ENCODE measurements at places on chromosomes 4 and X.

DNA sequence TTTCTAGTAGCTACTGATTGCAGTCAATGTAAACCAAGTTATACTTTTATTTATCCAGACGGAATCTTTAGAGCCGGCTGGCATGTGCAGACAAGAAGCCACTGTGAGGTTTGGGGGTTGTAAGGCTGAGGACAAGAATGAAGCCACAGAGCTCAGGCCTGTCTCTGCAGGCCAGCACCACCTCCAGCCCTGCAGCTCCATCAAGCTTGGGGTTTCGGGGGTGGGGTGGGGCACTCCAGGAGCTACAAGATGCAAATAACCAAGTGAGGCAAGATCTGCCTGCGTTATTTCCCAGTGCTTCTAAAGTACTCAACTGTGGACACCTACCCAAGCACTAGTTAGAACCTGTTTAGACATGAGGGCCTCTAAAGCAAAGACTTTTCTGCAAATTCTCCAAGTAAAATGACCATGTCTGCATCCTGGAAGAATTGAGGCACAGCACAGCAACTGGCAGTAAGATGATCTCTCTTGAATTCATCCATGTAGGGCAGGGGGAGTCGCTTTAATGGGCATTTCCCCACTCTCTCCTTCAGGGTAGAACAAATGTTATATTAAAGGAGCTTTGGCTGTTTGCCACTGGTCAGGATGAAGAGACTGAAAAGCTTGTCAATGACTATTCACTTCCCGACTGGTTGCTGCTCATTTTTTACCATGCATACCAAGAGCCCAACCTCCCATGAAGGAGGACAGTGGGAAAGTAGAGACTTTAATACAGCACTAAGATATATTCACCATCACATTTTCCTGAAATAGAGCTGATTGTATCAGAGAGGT is 222.5 kb downstream of the MGST2 start:
- H3K4me3 ChIP-seq = no peak overlapping the region
- DNase-seq = no peak
- peaks cover 13% of the 10 kb centered on the region for H3K27me3 ChIP-seq
- no peaks in the 10 kb centered on the region for H3K4me1 ChIP-seq
- H3K36me3 ChIP-seq = peaks cover 4% of the 10 kb centered on the region

GRCh38 chr4:134888156-134888555 is 686.6 kb upstream of the PABPC4L start:
- H3K4me3 ChIP-seq = no peak overlapping the region
- DNase-seq = no peak
- no peak overlapping the region for H3K27ac ChIP-seq

DNA sequence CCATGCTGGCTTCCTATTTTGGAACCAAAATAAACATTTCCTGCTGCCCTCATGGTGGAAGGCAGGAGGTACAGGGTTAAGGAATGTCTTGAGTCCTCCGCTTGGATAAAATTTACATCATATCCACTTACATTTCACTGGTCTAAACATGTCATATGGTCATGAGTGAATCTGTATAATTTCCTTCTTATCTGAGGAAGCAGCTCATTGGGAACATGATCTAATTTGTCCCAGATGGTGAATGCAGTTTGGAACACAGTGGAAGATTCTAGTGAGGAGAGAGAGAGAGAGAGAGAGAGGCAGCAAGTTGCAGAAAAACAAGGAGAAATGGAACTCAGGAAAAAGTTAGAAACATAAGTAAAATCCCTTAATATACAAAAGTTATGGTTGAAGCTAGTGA is 46.8 kb downstream of the MXRA5 start:
- H3K4me1 ChIP-seq = no peaks in the 10 kb centered on the region
- no peak overlapping the region for H3K27ac ChIP-seq
- no peak overlapping the region for H3K4me3 ChIP-seq
- no peak for DNase-seq
- no peaks in the 10 kb centered on the region for H3K36me3 ChIP-seq

- H3K4me3 ChIP-seq = no peak overlapping the region
These were observed 2309.4 kb upstream of the AGA start for GRCh38 chr4:179751669-179752068.

DNA sequence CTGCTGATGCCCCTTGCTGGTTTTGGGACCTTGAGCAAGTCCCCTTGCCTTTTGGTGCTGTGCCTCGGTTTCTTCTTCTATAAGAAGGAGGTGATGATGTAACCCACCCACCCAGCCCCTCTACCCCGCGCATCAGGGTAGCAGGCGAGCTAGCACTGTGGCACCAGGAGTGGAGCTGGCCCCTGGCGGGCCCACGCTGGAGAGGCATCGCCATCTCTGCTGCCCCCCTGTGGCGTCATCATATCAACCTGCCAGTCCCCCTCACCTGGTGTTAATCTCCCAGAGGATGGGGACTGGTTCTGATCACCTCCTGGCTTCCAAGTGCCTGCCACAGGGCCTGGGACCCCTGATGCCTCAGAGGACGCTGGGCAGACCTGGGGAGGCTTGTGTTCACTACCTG is 6.3 kb upstream of the SORCS2 start:
- H3K27me3 ChIP-seq = peaks cover 44% of the 10 kb centered on the region
- no peaks in the 10 kb centered on the region for H3K36me3 ChIP-seq
- H3K27ac ChIP-seq = no peak overlapping the region
- DNase-seq = no peak
- H3K4me1 ChIP-seq = peaks cover 13% of the 10 kb centered on the region

DNA sequence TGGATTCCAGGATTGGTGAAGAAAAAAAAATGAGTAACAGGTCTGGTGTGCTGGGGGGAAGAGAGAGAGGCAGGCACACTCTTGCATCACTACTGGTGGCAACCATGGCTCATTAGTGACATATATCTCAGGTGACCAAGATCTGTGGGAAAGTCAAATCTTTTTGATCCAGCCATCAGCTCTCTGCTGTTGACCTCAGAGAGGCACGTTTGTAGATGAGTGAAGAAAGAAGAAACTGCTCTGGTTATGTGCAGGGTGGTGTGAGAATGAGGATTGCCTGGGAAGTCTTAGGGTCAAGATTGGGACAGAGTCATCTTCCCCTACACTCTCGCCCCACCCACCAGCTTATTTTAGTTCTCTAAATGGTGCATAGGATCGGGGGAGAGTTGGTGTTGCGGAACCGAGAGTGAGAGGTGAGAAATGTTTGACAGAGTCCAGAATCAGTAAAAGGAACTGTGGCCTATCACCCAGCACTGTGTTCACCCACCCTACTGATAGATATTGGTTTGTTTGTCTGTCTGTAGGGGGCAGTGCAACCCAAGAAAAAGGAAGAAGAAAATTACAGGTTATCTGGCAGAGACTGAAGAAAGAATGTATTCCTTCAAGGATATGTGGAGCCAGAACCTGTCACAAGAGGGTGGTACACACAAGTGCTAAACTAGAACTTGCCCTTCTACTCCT is 21.9 kb downstream of the ARMCX6 start:
- peaks cover 39% of the 10 kb centered on the region for H3K27me3 ChIP-seq
- peak; percentile 25 for DNase-seq
- no peak overlapping the region for H3K27ac ChIP-seq
- H3K4me3 ChIP-seq = no peak overlapping the region
- H3K36me3 ChIP-seq = peaks cover 2% of the 10 kb centered on the region

DNA sequence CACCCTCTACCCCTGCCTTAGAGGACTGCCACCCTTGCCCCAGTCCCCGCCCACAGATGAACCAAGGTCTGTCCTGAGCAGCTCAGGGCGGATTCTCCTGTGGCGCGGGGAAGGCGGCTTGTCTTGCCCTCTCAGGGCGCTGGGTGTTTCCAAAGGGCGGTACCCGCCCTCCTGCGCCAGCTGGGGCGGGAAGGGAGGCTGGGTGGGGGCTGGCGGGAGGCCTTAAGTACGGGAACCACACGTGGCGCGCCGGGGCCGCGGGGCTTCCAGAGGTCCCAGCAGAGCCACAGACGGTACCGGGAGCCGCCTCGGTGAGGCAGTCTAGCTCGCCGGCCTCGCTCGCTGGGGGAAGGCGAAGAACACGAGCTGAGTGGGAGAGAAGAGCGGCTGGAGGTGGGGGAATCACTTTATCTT is 361.1 kb downstream of the MID1IP1 start:
- no peak for DNase-seq
- peaks cover 12% of the 10 kb centered on the region for H3K4me1 ChIP-seq
- H3K27me3 ChIP-seq = peaks cover 80% of the 10 kb centered on the region
- no peak overlapping the region for H3K4me3 ChIP-seq
- H3K27ac ChIP-seq = no peak overlapping the region

DNA sequence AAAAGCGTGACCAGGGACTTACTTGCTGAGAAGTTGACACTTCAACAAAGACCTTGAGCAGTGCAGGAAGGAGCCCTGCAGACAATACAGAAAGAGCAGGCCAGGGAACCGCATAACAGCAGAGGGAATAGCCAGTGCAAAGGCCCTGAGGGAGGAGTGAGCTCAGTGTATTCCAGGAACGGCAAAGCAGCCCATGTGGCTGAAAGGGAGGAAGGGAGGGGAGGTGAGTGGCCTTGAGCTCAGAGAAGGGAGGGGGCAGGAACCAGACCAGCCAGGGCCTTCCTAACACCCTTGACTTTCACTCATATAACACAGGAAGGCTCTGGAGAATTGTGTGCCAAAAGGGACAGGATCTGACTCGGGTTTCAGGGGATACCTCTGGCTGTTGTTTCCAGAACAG is 112.2 kb downstream of the BCOR start:
- no peak for DNase-seq
- no peaks in the 10 kb centered on the region for H3K27me3 ChIP-seq
- H3K36me3 ChIP-seq = no peaks in the 10 kb centered on the region
- H3K4me3 ChIP-seq = no peak overlapping the region
- H3K4me1 ChIP-seq = no peaks in the 10 kb centered on the region
- no peak overlapping the region for H3K27ac ChIP-seq

DNA sequence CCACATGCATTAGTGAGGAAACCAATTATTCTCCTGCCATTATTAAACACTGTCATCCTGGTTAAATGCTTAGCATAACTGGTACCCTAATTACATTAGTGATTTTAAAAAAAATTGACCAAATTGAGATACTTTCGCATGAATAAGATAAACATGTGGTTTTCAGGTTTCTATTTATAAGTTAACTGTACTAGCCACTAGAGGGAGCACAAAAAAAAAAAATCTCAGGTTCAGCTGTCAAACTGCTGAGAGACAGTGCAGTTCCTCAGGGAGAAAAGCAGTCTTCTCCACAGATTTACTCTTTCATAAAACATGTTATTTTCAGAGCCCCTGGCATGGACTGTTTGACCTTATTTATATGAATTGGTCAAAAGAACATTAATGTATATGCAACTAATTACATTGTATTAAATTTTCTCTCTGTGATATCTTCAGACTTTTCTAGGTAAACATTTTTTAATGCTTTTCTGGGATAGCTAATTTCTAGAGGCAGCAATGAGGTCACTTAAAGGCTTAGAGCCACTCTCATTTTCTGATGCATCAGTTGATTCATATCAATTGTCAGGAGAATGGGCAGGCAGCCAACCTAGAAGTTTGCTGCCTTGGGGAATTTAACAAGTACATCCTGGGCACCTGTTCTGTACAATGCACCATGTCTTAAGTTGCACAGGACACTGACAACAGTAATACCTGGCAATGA is 167.5 kb downstream of the CDS1 start:
- no peaks in the 10 kb centered on the region for H3K27me3 ChIP-seq
- no peaks in the 10 kb centered on the region for H3K36me3 ChIP-seq

Measured in central memory CD8-positive, alpha-beta T cell (primary cell).